Panc1 (cell line): ENCODE measurements at places on chromosomes 2 and 18. TPM values are rescaled to one million over a fixed set of nuclear protein-coding genes. Genes with fewer than 3 reads are reported as not detected.

B3GNT7 gene
- total RNA-seq = 83.3 TPM

EVX2 gene
- total RNA-seq = not detected

MEP1B gene
- 0.28 TPM for total RNA-seq

REV1 gene
- 35.0 TPM for total RNA-seq

RGPD3 gene
- total RNA-seq = 0.31 TPM

B4GALT6 gene
- total RNA-seq = 36.3 TPM

DYTN gene
- total RNA-seq = not detected

CXCR1 gene
- not detected for total RNA-seq

GRHL1 gene
- 4.7 TPM for total RNA-seq

VWA3B gene
- not detected for total RNA-seq

FBXO41 gene
- total RNA-seq = 6.5 TPM

TEX44 gene
- not detected for total RNA-seq
